ENCODE measurements at places on chromosomes 3 and 15. TPM values are rescaled to one million over a fixed set of nuclear protein-coding genes. Genes with fewer than 3 reads are reported as not detected.

GRCh38 chr15:44801364-44801763 lies 65.0 kb downstream of the TRIM69 start:
- peak; percentile 23 for DNase-seq

DNA sequence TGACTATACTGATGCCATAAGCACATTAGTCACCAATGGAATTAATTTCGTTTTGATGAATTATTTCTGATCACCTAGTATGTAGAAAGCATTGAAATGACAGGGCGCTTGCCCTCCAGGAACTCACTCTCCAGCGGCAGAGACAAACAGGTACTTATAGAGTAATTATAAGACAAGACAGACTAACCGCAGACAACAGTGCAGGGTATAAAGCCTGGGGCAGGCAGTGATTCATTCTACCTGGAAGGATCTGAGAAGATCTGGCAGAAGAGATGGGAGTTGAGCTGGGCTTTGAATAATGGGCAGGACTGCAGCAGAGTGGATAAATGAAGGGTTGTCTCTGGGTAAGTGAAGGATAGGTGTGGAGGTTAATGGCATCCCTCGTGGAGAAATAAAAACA lies 331.8 kb downstream of the FGF12 start:
- no peak for DNase-seq

The CHRNA5 gene
- total RNA-seq = 0.64 TPM

GRCh38 chr3:132457286-132457685 lies 40.0 kb downstream of the DNAJC13 start:
- DNase-seq = peak; percentile 25

DNA sequence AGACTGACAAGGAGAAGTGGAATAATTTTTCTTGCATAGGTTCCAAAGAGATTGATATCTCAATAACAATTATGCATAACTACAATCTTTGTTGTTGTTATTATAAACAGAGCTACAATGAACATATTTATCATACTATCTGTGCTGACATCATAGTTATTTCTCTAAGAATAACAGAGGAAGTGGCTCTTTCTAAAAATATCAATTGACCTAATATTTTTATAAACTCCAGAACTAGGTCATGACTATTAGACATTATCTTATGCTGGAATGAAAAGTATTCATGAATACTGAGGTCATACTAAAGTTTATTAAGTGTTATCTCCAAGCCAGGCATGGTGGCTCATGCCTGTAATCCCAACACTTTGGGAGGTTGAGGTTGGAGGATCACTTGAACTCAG lies 114.1 kb downstream of the DCLK3 start:
- DNase-seq = peak; percentile 28

GRCh38 chr3:144771381-144771870 lies 799.8 kb downstream of the DIPK2A start:
- DNase-seq = no peak

- DNase-seq = no peak
Observed at GRCh38 chr15:78841376-78841706, 30.1 kb upstream of the ADAMTS7 start.

DNA sequence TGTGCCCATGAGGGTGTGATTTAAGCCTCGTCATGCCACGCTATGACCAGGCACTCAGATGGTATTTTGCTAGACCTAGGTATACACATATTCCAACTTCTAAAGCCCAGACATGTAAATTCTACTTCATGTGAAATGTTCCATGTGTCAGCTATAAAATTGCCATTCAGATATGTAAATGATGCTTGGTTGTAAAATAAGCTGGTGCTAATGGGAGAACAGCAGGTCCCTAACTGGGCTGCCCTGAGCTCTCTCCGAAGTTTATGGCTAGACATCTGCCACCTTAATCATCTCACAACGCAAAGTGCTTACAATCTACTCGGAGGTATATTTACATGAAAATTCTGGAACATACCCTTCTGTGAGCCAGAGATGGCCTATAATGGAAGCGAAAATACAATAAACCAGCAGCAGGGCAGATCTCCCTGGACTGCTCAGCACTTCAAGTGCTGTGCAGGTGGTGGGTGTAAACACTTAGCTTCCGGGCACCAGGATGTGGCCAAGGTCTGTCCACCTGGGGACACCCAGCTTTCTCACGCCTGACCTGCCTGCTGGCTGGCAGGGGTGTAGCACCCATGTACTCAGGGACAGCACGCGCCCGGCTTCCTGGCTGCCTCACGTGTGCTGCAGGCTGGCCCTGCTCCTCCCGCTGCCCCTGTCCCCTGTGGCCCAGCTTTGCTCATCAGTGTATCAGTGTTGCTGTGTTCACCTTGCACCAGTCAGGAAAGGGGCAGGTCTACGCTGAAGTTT lies 82.0 kb downstream of the CHDH start:
- DNase-seq = no peak

The GASK1A gene
- 0.32 TPM for total RNA-seq

DNA sequence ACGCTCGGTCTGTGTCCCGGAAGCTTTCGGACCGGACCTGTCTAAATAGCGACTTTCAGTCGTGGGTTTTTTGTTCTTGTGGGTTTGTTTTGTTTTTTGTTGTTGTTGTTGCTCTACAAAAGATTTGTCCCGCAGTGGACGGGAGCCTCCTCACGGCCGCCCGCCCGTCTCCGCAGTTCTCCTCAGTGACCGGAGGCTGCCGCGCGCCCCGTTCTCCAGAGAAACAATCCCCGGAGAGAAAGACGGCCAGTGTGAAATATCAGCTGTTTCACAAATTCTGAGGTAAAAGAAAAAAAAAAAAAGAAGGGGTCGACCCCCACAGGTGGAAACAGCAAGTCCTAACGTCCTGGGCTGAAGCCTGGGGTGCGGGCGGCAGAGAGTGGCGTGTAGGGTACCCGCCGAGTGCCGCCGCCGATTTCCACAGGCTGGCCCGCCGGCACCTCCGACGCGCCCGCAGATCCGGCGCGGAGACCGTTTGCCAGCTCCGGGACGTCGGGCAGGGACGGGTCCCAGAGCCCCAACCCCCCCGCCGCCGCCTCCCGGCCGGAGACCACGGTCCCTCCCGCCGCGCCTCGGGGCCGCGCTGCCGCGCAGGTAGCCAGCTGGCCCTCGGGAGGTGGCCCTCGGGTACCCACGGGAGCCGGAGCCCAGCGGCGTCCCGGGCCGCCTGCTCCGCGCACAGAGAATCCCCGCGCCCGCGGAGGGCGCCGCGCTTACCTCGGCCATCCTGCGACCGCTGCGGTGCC lies 478 bp downstream of the BNC1 start:
- peak; percentile 40 for DNase-seq

DNA sequence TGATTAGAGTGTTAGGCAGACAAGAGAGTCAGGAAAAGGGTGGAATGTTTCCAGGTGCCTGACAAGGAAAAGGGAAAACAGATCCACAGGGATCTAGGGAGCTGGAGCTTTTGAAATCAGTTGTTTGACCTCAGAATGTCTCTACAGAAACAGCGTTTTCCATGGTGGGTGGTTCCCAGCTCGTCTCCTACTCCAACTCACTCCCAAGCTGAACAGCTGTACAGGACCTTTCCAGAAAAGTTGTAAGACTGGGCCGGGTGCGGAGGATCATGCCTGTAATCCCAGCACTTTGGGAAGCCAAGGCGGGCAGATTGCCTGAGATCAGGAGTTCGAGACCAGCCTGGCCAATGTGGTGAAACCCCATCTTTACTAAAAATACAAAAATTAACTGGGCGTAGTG lies 55.7 kb upstream of the RYK start:
- DNase-seq = no peak

GRCh38 chr3:127760361-127760760 lies 62.0 kb downstream of the MGLL start:
- no peak for DNase-seq

The NRG4 gene
- under 0.01 TPM for total RNA-seq

- no peak for DNase-seq
Observed at GRCh38 chr15:92122259-92122658, 268.8 kb downstream of the SLCO3A1 start.

- DNase-seq = no peak
Observed at GRCh38 chr15:74316141-74316540, 51.3 kb downstream of the CYP11A1 start.

The IGSF11 gene
- not detected for total RNA-seq

The IL17RE gene
- total RNA-seq = 0.64 TPM

The SHC4 gene
- total RNA-seq = 3.5 TPM

The DUOXA2 gene
- total RNA-seq = not detected

DNA sequence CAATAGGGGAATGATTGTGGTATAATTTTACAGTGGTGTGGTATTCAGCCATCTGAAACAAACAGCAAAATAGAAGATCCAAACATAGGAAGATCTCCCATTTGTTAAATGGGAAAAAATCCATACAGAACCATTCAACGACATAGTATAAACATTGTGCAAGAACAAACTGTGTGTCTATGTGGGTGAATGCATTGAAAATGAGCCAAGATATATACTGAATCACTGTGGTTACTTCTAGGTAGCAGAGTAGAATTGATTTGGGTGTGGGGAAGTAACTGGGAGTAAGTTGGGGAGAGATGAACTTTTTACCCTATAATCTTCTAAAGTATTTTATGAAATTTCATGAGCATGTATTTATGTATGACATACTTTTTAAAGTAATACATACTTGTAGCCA lies 123.1 kb upstream of the UMPS start:
- DNase-seq = peak; percentile 23

- no peak for DNase-seq
Observed at GRCh38 chr15:75129788-75130187, 71.9 kb upstream of the C15orf39 start.

DNA sequence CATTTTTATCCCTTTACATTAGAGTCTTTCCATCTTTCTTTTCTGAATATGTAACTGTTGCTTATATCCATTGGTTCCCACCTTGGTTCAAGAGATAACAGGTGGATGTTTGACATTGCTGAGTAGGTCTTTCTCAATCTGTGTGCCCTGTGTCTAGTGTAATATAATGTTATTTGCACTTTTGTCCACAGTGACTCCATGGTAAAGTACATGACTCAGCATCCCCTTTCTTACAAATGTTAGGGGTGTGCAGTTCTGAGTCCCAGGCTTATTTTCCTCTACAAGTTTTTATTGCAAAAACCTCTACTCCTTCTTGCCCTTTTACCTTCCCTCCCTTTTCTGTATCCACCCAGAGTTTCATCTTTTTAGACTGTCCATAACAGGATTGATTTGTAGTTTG lies 116.5 kb downstream of the RSRC1 start:
- DNase-seq = no peak

The ATP8B4 gene
- 90.2 TPM for total RNA-seq
